DMS153 (cell line): ENCODE measurements at places on chromosomes 2 and 18.

- DNase-seq: no peak
These were observed 80.5 kb upstream of the CAVIN2 start for GRCh38 chr2:191927319-191927867.

DNA sequence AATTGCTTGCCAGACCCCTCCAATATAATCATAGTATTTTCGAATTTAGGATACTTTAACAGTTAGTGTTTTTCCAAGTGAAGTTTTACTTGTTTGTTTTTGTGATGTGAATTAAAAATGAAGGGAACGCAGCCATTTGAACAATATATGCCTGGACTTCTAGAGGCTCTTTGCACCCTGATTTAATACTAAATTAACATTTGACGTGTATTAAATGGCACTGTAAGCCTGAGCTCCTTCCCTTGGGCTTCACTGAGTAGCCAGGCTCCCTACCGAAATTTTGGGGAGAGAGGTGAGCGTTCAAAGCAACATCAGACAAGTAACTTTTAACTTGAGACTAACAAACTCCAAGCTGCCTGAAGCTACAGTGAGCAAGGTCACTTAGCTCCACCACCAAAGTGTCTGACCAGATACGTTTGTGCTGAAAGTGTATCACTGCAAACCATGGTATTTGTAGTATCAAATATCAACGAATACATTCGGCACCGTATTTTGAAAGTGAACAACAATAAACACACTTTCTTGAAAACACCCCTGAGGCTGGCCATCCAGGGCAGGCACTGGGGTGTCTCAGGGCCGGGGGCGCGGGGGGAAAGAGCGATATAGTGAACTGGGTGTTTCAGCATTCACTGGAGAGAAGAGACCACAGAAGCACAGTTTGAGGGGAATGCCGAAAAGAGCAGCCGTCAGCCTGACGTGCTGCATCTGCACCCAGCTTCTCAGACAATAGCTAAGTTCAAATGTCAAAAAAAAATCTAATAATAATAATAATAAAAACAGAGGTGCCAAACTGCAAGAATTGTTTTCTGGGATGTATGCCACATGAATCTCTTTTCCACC is 7.7 kb upstream of the POU3F3 start:
- no peak for DNase-seq

DNA sequence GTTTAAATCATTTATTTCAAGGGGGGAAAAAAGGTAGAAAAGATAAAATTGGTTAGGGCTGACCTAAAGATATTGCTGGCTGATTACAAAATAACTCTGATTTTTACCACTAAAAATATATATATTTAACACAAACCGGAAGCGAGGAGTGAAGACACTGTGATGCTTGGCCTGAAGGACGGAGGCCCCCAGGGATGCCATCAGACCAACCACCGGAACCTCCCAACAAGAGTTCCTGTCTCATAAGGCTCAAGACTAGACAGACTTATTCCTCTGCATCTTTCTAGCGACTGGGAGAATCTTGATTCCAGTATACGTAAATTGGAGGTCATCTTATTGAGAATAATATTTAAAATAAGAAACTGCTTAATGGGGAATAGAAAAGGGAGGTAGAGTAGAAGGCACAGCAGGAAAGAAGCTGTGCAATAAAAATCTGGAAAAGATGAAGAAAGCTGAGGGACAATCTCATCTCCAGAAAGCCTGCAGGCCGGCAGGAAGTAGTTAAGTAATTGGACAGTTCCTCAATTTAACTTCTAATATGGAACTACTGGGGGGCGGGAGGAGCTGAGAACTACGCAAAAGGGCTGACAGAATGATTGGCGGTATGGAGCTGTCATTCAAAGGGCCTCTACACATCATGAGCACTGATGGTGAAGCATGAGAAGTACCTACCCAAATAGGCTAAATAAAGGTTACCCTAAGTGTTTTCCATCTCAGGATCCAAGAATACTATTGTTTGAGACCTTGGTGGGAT is 91.1 kb downstream of the DTNB start:
- no peak for DNase-seq

DNA sequence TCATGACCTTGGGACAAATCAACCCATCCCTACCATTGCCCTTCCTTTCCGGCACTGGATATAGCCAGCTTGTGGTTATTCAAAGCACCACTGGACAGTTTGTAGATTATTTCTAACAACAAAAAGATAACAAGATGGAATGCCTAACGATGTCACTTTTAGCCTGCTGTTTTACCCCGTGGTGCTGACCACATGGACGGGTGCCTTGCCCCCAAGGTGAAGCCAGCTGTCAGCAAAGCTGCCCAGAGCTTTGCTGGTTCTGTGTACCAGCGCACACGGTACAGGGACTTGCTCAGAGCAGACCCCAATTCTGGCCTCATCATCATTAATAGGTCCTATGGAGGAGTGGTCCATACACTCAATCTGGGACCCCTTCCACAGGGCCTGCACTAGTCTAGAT is 118.2 kb downstream of the MTCL1 start:
- DNase-seq: no peak

DNA sequence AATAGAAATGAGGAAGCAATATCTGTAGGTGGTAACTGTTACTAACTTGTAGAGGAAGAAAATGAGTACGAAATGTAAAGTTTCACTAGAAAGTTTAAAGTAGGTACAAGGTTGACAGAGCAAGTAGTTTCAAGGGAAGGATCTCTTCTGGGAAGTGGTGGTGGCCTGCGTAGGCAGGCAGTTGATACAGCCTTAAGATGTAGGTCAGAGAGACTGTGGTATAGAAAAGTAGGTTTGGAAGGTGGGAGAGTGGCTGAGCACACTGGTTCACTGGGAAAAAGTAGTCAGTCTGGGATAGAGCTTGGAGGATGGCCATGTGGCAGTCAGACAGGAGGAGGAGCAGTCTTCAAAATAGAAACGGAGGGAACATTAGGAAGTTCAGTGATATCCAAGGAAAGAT is 23.5 kb downstream of the KDM3A start:
- DNase-seq: no peak

- DNase-seq: no peak
These were observed 72.9 kb downstream of the CCBE1 start for GRCh38 chr18:59624369-59624765.

DNA sequence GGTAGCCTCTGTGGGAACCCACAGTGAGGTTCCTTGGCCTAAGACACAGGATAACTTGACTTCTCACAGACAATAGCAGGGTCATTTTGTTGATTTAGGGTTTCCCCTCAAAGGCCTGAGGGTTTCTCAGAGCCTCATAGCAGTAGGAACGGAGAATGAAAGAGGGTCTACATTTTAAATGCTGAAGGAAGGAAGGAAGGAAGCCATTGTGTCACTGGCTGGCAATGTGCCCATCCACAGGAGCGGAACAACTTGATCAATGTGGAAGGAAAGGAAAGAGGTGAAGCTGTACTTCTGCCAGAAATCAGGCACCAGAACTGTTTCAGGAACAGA is 5.1 kb downstream of the IL1B start:
- DNase-seq: no peak

DNA sequence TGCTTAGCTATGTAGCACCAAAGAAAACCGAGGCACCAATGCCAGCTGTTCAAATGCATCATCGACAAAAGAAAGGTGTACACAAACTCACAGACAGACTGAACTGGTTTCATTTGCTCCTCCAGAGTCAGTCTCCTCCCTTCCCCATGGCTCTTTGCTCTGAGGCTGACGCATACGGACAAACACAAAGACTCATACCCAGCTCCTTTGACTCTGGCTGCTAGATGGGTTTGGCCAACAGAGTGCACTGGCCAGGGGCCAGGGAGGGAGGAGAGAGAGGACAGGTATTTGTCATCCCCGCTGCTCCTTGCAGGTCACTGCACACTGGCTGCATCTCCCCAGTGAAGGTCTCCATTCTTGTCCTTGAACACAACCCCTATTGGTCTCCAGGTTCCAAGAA is 40.7 kb downstream of the DNER start:
- DNase-seq: peak; percentile 14

DNA sequence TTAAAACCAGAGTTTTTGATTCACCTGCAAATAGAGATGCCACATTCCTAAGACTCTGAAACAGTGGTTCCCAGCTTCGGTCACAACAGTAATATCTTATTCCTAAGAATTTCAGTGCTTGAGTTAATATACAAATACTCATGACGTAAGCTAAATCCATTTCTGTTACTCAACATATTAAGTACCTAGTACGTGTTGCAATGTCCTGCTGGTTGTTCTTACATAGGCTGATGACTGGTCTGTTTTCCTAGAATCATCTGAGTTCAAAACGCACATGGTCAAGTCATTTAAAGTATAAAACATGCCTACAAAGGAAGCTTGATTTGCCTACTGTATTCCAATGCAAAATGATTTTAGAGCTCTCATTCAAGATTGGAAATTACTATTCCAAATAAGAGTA is 7.2 kb downstream of the NCL start:
- DNase-seq: no peak

DNA sequence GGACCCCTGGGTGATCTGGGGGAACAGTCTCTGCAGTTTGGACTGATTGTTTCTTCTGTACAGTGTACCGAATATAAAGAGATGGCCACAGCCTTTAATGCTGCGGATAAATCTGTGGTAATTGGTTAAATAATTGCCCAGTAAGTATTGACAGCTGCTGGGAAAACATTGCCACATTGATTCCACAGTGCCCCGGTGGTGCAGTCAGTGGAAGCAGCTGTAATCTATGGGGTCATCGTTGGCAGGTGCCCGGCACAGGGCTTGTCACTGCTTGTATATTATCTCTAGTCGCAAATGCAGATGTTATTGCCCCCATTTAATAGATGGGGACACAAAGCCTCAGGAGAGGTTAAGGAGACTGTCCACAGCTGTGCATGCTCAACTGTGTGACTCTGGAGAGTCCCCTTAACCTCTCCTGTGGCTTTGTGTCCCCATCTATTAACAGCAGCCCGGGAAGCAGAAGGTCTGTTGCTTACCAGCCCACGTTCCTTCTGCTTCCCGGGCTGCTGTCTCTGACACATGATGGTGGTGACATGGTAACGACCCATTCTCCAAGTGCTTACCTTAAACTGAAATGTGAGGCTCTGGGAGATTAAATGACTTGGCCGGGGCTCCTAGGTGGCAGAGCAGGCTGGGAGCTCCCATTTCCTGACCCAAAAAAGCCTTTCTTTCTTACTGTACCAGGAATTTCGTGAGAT is 76.9 kb downstream of the NCK2 start:
- no peak for DNase-seq

DNA sequence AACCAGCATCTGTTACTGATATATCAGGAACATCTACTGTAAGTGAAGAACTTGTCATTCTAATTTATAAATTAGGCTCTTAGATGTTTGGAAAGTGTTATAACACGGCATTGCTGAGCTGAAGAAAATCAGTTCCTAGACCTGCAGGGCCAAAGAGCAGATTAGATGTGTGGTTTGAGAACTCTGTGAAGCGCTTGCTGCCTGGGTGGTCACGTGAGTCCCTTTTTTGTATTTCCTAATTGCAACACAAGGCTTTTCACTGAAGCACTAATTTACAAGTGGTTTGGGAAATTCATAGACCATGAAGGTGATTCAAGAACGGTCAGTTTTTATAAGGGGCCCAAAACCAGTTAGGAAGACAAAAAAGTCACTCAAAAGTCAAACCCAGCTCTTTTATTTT is 106.9 kb upstream of the SP3 start:
- no peak for DNase-seq

DNA sequence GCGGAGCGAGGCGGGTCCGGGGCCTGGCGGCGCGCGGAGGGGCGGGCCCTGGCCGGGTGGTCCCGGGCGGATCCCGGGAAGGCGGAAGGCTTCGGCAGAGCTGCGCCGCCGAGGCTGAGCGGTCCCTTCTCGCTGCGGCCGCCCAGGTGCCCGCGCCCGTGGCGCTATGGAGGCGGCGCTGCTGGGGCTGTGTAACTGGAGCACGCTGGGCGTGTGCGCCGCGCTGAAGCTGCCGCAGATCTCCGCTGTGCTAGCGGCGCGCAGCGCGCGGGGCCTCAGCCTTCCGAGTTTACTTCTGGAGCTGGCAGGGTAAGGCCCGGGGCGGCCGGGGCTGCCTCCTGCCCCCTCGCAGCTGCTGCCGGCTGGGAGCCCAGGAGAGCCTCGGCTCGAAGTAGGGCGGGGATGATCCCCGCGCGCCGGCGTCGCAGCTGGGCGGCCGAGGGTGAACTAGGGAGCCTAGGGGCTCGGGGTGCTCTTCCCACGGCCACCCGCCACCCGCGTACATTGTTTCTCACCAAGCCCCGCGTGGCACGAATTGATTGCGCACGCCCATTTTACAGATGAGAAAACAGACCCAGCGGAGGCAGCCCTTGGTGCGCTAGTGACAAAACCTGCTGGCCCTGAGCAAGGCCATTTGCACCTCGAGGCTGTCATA is at the start of gene SLC66A3:
Gene SLC66A3, plus strand, starts transcription at position 87 of the 655 bp plus-strand sequence. Its CDS starts 80 bp downstream, at position 167.
- peak; percentile 73 for DNase-seq

DNA sequence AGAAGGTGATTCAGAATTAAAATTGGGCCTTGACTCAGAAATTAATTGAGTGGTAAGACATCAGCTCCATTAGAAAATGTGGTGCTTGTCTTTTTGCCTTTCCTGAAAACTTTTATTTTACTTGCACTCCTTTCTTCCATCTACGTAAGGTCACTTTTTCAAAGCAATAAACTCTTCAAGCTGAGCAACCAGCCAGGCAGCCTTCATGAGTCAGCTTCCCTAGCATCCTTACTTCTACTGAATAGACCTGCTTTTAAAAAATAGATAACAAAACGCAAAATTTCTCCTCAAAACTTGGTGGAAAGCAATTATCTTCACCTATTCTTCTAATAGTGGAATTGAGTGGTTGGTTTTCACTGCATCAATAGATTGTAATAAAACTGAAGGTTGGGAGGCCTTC is 504.2 kb downstream of the ARHGAP15 start:
- DNase-seq: no peak

DNA sequence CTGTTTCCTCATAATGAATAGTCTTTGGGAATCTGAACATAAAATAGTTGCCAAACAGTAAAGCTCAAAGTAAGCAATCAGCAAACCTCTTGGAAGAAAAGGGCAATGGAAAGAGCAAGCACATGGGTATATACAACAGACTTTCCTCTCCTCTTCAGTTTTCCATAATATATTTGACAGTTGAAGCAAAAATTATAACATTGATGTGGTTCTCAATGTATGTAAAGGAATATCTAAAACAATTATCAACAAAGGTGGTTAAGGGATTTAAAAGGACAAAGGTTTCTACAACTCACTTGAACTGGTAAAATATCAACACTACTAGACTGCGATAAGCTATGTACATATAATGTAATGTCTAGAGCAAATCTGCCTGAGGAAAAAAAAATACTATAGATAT is 168.6 kb upstream of the SMAD7 start:
- no peak for DNase-seq

- no peak for DNase-seq
These were observed 17.5 kb downstream of the REEP1 start for GRCh38 chr2:86319700-86320580.

DNA sequence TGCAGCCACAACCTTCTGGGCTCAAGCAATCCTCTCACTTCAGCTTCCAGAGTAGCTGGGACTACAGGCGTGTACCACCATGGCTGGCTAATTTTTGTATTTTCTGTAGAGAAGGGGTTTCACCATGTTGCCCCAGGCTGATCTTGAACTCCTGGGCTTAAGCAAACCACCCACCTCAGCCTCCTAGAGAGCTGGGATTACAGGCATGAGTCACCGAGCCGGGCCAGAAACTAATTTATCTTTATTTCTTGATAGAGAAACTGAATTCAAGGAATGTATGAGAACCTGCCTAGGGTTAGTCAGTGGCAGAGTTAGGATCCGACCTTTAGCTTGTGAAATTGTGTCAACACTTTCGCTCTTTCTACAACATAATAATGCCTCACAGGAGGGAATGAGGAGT is 19.3 kb upstream of the ITGAV start:
- DNase-seq: no peak

GRCh38 chr18:63427558-63427957 is 5.3 kb upstream of the VPS4B start:
- no peak for DNase-seq

- no peak for DNase-seq
These were observed 8.2 kb upstream of the SMARCAL1 start for GRCh38 chr2:216404010-216404618.

- no peak for DNase-seq
These were observed 165.8 kb upstream of the EPB41L3 start for GRCh38 chr18:5709476-5710095.
